Posterior vena cava (tissue), 2 donors: ENCODE measurements at places on chromosomes 4 and X. TPM values are rescaled to one million over a fixed set of nuclear protein-coding genes. Genes with fewer than 3 reads are reported as not detected.

The CXorf38 gene
- total RNA-seq: 10.3 TPM

The CSAG2 gene
- not detected for total RNA-seq

The DCAF12L2 gene
- total RNA-seq: 2.4 TPM

The GAB3 gene
- 6.6 TPM for total RNA-seq

The NDP gene
- 0.51 TPM for total RNA-seq

DNA sequence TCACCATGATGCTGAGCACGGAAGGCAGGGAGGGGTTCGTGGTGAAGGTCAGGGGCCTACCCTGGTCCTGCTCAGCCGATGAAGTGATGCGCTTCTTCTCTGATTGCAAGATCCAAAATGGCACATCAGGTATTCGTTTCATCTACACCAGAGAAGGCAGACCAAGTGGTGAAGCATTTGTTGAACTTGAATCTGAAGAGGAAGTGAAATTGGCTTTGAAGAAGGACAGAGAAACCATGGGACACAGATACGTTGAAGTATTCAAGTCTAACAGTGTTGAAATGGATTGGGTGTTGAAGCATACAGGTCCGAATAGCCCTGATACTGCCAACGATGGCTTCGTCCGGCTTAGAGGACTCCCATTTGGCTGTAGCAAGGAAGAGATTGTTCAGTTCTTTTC lies 4.0 kb downstream of the HNRNPH2 start:
- no peak for DNase-seq

DNA sequence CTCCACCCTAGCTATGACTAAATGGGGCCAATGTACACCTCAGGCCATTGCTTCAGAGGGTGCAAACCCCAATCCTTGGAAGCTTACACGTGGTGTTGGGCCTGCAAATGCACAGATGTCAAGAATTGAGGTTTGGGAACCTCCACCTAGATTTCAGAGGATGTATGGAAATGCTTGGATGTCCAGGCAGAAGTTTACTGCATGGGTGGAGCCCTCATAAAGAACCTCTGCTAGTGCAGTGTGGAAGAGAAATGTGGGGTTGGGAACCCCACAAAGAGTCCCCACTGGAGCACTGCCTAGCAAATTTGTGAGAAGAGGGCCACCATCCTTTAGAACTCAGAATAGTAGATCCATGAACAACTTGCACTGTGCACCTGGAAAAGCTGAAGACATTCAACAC lies 284.1 kb downstream of the ANTXR2 start:
- no peak for DNase-seq

DNA sequence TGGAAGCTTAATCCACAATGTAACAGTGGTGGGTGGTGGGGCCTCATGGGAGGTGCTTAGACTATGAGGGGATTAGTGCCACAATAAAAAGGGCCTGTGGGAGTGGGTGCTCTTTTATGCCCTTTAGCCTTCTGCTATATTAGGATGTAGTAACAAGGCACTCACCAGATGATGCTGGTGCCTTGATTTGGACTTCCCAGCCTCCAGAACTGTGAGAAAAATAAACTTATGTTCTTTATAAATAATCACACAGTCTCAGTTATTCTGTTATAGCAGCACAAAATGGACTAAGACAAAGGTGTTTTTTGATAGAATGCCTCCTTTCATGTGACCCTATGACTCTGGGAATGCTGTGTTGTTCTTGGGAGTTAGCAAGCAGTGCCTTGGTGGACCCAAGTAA lies 89.8 kb downstream of the STIM2 start:
- DNase-seq: no peak

- no peak for DNase-seq
Measured at GRCh38 chrX:123513585-123514278, 219.1 kb downstream of the THOC2 start.

GRCh38 chrX:115689931-115690330 lies 129.0 kb downstream of the PLS3 start:
- no peak for DNase-seq

DNA sequence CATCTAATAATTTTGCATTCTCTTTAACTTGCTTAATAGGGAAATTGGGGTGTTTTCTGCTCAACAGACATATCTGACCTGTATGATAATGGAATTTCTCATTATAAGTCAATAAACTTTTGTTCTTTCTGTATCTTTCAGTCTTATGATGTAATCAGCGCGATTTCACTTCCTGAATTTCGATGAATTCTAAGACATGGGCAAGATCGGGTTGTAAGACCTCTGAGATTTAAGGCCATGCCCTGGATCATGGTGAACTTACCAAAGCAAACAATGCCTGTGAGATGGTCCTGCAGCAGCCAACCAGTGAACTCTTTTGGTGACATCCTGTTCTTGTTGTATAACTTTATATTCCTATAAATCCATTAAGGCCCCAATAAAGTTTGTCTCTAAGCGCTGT lies 88.1 kb downstream of the NBDY start:
- DNase-seq: no peak

GRCh38 chrX:53717205-53717604 lies 30.7 kb upstream of the HUWE1 start:
- DNase-seq: no peak

DNA sequence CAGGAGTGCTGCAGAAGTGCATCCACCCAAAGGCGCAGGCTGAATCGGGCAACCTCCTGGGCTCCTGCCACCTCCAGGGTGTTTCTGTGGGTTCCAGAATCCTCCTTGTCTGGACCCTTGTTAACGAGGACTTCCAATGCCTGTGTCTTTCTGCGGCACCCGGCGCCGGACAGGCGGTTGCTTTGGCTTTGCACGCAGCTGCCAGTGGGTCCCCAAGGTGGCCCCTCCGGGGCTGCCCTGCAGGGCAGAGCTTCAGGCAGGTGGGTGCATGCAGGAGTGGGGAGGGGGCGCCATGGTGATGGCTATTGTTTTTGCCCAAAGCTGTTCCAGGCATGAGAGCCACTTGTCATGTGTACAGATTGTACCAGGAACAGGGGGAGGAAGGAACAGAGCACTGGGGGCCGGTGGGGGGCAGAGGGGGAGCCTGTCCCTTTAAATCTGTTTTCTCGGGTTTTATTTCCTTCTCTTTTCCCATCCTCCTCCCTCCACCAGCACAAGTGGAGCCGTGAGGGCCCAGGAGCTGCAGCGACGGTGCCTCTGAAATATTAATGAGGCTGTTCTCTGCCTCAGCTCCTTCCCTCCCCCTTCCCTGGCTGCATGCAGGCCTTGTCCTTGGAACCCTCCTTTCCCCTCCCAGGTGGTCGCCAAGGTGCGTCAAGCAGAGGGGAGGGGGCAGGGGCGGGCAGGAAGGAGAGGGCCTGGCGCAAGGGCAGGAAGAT lies 13.1 kb downstream of the ATP2B3 start:
- DNase-seq: no peak

DNA sequence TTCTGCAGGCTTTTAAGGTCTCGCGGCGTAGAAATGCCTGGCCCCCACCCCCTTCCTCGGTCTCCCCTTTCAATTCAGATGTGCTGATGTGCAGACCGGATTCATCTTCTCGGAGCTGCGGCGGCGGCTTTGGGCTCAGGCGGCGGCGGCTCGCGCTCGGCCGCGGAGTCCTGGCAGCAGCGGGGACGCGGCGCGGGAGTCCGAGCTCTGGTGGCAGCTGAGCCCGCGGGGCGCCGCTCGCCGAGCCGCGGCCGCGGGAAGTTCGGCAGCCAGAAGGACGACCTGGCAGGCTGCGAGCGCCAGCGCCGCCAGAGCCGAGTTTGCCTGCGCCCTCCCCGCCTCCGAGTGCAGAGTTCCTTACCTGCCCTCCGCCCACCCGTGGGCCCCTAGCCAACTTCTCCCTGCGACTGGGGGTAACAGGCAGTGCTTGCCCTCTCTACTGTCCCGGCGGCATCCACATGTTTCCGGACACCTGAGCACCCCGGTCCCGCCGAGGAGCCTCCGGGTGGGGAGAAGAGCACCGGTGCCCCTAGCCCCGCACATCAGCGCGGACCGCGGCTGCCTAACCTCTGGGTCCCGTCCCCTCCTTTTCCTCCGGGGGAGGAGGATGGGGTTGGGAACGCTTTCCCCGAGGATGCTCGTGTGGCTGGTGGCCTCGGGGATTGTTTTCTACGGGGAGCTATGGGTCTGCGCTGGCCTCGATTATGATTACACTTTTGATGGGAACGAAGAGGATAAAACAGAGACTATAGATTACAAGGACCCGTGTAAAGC lies 448 bp downstream of the TLL1 start:
- DNase-seq: peak; percentile 76

DNA sequence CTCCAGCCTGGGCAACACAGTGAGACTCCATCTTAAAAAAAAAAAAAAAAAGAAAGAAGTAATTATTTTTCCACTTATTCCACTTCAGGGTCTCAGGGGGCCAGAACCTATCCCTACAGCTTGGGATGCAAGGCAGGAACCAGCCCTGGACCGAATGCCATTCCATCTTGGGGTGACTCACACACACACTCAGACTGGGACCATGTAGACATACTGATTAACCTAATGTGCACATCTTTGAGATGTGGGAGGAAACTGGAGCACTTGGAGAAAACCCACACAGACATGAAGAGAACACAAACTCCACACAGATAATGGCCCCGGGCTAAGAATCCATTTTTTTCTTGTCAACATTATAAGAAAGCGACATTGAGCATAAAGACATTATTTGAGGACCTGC lies 132.5 kb downstream of the PTTG2 start:
- no peak for DNase-seq

GRCh38 chr4:119135721-119136121 lies at the start of gene MYOZ2:
Gene MYOZ2, plus strand, starts transcription at chr4:119135832. Its CDS starts 694 bp downstream, at chr4:119136526.
- DNase-seq: no peak

DNA sequence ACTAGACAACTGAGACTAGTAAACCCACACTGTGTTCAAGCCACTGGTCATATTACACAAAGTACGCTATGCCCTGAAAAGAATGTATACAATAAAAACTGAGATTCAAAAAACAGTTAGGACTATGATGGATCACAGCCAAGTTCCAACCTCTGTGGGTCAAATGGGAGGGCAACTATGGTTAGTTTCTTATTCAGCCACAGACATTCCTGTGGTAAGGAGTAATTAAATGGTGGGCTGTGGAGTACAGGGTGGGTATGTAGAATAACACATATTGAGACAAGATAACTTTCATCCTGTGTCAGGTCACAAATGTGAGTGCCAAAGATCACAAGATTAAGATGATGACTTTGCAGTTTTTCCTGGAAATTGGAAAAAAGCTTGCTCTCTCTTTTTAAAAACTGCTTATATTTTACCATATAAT lies 167.2 kb downstream of the NPNT start:
- no peak for DNase-seq

DNA sequence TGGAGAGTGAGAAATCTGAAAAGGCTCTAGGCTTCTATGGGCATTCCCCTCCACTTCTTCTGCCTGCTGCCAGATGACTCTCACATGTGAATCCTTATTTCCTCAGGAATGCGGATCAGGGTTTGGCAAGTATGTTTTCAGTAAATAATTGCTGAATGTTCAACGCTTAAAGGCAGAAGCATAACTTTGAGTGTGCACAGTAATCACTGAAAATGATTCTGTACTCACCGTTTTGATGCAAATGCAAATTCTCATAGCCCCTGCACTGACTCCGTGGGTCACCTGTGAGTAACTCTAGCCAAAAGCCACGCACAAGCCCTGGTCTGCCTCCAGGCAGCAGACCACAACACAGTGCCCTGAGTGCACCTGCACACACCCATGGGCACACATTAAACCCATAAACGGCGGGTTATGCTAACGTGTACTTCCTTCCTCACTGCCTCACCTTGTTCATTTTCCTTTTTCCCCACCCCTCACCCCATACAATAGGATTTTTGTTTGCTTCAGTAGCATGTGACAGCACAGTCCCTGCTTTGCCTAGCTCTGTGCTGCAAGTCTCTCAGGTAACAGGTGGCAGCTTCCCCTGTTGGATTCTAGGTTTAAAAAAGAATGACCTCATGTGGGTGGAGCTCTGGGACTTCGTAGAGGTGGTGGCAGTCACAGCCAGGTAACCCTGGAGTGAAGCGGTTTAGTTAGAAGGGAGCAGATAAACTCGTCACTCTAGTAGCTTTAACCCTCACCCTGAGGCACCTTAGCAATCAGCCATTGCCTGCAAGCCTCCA lies at the start of gene ARHGEF38:
ARHGEF38 (plus strand) TSS at position 656 of the 782 bp plus-strand sequence. CDS start 146 bp downstream, outside the sequence.
- DNase-seq: no peak

- DNase-seq: no peak
Measured at GRCh38 chrX:148582353-148582752, 81.9 kb downstream of the AFF2 start.

GRCh38 chr4:187090401-187090800 lies 366.7 kb upstream of the FAT1 start:
- no peak for DNase-seq

DNA sequence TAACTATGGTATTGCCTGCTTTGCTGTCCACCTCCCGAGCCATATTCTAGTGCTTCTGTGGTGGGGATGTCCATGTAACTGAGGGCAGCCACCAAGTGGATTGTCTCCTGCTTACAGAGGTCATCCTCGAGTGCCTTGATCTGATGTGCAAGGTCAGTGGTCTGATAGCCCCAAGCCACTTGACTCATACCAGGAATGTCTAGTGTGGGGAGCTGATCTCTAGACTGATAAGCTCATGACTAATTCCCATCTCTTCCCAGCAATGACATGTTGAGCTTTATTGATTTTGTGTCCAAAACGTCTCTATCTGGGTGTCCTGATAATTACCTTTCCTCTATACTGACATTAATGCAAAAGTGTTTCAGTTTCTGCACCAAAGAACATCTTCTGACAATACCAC lies 168.4 kb upstream of the WDR1 start:
- no peak for DNase-seq

GRCh38 chr4:91025241-91026148 lies 898.3 kb downstream of the CCSER1 start:
- DNase-seq: no peak

- DNase-seq: peak; percentile 50
Measured at GRCh38 chrX:48761674-48762471, at the start of gene GLOD5. Gene GLOD5, plus strand, starts transcription at chrX:48761747. Its CDS starts 44 bp downstream, at chrX:48761791.

DNA sequence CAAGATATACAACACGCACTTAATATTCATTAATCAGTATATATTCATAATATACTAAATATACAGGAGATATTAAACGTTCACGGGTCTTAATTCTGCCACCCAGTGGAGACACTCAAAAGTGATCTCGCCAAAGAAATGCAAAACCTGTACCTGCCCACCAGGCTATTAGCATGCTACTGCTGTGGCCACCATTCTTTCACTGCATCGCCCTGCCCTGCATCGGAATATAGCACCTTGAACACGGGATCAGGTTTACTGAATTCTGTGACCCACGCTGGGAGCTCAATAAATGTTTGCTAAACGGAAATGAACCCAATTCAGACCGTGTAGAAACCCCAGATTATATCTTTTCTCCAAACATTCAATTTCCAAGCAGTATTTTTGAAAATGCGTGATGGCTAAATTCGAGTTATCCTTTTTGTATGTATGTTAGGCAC lies 840 bp upstream of the CLCN3 start:
- no peak for DNase-seq

- no peak for DNase-seq
Measured at GRCh38 chrX:19860571-19860970, 26.8 kb downstream of the SH3KBP1 start.

DNA sequence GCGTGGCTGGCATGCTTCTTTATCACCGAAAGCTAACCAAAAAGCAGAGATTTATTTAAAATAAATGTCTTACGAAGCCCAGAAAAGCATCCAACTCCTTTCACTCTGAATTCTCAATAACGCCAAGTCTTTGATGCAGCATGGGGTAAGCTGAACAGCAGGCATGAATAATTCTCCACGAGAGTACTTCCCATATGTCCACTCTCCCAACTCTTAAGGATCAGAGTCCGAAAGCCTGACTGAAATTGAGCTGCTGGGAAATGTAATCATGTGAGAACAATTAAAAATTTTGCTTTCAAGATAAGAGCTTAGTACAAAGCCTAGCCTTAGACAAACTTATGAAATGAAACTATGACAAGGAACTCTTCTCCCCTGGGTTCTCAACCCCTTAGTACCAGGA lies 7.5 kb upstream of the SLC39A8 start:
- DNase-seq: no peak

GRCh38 chr4:139763205-139763604 lies 97.6 kb downstream of the MGST2 start:
- no peak for DNase-seq

GRCh38 chrX:64894454-64895038 lies 81.7 kb downstream of the ZC4H2 start:
- DNase-seq: no peak
